ENCODE measurements at places on chromosomes 5 and 9.
A peak's percentile ranks its signal among the peaks of the same experiment; 100 is the strongest.

DNA sequence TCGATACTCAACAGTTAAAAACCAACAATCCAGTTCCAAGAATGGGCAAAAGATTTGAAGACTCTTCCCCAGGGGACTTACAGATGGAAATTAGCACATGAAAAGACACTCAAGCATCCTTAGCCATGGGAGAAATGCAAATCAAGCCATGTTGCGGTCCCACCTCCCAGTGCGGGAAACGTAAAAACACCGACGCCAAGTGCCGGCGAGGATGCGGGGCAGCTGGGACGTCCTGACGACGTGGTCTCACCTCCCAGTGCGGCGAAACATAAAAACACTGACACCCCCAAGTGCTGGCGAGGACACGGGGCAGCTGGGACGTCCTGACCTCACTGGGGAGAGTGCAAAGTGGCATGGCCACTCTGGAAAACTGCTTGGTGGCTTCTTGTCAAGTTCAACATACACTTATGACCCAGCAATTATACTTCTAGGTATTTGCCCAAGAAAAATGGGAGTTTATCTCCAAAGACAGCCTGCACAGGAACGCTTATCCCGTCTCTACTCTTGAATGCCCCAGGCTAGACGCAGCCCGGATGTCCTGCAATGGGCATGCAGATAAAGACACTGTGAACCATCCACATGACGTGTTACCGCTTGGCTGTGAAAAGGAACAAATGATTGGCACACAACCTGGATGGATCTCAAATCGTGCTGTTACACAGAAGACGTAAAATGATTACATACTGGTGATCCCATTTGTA lies 60.1 kb upstream of the UBAC1 start:
- DNase-seq: no peak

GRCh38 chr5:124920909-124921666 lies 174.6 kb upstream of the ZNF608 start:
- peak; percentile 78 for DNase-seq

DNA sequence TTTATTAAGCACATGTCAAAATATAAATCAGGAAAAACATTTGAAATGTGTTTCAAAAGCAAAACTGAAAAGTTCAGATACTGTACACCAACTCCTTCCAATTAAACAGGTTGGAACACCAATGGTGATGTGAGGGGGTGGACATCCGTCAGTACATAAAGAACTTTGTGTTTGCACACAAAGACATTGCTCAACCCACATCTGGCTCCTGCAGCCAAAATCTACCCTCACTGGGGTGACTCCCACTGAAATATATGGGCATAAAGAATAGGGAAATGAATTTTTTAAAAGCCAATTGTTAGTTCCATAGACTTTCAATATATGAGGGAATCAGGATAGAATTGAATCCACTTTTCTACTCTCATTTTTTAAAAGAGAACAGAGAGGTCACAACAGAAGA lies 63.9 kb downstream of the MEGF9 start:
- no peak for DNase-seq

- peak; percentile 46 for DNase-seq
These were observed 11.0 kb upstream of the ADAMTS2 start for GRCh38 chr5:179355976-179356974.

DNA sequence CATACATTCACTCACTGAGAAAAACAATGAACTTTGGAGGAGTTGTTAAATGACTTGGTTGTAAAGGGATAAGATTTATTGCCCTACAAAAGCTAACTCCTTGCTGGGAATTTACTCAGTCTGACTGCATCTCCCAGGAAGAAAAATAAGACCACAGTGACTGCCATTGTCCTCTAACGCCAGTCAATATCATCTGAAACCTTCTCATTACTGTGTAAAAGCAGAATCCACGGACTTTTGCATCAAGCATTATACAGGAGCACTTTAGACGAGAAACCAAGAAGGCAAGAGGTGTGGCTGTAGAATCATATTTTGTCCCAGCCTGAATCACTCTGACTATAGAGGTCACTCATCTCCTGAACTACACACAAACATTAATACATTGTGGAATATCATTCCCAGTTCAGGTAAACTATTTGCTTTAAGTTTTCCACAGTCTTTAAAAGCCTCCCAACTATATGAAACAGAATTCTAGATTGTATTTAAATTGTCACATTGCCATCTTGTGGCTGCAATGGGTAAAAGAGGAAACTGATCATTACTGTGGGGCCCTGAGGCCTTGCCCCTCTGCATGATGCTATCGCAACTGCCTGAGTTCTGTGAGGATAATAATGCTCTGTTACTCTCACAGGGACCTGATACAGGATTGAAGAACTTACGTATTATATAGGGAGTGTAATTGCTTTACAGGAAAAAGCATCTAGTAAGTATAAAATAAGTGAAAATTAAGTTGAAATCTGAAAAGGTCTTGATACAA lies 142.9 kb downstream of the SLCO4C1 start:
- peak; percentile 27 for DNase-seq

DNA sequence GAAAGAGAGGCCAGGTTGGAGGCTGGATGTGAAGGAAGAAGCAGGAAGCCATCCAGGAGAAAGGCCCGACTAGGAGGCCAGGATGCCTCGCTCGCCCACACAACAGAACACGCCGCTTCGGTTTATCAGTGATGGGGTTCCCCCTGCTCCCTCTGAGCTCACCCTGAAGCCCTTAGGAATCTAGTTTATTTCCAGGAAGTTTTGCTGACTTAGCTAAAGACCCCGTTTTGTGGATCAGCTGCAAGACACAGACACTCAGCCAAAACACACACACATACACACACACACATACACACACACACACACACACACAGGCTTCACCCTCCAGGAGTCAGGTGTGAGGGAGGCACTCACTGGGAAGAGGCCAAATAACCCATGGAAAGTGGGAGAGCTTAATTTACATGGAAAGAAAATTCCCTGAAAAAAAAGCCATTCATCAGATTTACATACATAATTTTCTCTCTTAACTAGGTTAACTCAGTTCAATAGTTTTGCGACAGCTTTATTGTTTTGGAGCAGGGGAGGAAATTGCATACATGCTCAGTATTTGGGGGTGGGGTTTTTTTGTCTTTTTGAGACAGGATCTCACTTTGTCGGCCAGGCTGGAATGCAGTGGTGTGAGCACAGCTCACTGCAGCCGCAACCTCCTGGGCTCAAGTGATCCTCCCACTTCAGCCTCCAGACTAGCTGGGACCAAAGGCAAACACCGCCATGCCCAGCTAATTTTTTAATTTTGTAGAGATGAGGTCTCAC lies 92.7 kb upstream of the HAND1 start:
- DNase-seq: no peak

DNA sequence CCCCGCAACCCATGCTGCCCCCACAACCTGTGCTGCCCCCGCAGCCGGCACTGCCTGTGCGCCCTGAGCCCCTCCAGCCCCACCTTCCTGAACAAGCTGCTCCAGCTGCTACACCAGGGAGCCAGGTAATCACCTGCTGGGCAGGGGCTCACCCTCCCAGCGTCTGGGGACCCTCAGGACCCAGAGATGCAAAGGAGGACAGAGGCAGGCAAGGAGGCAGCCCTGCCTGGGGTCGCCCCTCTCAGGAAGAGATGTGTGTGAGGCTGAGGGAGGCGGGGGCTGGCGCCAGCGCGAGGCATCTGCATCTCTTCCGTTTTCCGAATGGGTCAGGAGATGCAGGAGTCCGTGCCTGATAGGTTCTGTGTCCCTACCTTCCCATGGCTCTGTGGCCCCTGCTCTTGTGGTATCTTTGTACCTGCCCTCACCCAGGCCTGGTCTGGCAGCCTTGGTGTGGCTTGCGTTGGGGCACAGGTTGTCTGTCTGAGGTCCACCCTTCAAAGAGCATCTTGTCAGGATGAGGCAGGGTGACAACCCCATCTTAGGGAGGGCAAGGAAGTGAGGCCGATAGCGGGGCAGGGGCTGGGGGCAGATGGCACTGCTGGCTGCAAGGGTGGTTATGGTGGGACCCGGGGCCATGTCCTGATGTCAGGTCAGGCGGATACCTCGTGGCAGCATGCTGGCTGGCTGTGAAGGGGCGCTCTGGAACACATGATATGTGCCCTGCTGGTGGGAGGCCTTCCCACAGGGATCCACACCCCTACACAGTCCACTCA lies 75.7 kb downstream of the WNK2 start:
- no peak for DNase-seq

DNA sequence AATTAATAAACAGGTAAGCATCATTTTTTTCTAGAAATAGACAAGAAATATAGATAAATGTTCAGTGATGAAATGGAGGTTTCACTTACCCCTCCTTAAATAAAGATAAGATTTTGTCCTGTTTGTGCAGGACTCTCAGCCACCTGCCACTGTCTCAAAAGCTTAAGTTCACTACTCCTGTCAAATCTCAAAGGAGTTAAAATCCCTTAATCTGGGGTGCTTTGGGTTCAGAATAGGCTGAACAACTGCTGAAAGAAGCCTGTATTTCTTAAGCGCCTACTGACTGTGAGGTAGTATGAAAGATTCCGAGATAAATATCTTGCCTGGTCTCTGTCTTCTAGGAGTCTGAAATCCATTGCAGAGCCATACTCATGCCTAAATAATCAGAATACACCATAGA lies 3.7 kb upstream of the BRINP1 start:
- no peak for DNase-seq

DNA sequence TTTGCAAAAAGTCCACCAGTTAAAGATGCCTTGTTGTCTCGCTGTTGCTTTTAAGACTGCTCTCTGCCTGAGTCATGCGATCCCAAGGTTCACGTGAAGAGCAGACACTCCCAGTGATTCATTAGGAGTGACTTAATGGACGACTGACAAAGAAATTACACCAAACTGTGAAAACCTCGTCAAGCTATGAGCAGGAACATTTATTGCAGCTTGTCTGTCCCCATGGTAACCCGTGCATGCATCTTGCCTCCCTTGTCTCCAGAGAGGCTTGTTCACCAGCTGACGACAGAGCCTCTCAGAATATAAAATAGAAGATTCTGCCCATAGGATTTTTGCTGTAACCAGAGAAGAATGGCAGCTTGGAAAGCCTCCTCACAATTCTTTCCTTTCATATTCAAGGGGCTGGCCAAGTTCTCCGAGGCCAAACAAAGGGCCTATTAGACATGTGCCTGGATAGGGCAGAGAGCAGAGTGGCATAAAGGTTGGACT lies 352.7 kb downstream of the SPOCK1 start:
- no peak for DNase-seq

GRCh38 chr5:93364378-93364777 lies 216.6 kb downstream of the NR2F1-AS1 start:
- no peak for DNase-seq

DNA sequence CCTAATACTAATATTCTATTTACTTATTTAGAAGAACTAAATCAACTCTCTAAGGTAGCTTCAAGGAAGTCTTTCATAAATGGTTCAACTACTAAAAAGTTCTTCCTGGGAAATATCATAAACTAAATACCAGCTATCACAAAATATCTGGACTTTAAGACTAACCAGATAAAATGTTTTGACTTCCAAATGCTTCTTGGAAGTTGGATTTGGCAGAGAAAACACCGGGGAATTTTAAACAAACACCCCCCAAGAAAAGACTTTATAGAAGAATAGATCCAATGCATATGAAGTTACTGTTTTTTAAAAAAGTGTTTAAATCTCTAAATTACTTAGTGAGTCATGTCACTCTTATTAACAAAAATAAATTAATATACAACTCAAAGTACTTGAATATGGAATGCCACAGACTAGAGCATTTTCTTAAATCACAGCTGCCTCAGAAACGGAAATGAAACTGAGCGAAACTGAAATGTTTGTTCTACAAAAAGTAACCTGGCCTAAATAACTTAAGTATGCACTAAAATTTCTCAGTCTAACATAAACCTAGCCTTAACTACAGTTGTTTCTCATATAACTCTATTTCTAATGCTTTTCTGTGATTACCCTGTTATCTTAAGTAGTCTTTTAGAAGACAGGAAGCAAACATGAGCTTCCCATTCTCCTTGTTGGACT lies 6.8 kb downstream of the ABCA1 start:
- no peak for DNase-seq

GRCh38 chr5:151085517-151086041 lies 4.7 kb upstream of the TNIP1 start:
- DNase-seq: peak; percentile 95

DNA sequence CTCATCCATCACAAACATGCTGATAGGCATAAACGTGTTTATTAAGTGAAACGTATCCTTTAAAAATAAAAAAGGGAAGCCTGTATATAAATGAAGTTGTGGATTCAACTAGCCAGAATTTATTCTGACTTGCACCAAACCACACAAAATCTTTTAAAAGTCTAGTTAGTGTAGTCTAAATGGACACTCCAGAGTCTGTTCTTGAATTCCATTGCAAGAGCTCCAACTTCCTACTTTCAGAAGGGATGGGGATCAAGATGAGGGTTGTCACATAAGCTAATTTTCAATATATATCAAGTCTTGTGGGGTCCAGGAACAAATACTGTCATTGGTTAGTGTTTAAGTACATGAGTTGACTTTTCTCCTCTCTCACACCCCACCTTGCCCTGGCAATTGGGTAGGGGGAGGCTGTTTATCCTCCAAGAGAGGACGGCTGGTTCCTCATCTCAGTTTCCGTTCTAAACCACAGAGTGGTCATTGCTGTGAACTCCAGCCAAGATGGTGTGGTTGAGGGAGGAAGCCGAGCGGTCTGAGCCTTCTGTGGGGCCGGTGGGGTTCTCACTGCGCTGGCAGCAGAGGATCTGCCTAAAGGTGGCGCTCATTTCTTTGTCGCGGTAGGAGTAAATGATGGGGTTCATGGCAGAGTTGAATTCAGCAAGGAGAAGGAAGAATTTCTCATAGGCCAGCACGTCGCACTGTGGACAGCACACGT lies 163.2 kb downstream of the LPAR1 start:
- DNase-seq: peak; percentile 73

- DNase-seq: peak; percentile 25
These were observed 45.0 kb downstream of the COL23A1 start for GRCh38 chr5:178545176-178545575.

DNA sequence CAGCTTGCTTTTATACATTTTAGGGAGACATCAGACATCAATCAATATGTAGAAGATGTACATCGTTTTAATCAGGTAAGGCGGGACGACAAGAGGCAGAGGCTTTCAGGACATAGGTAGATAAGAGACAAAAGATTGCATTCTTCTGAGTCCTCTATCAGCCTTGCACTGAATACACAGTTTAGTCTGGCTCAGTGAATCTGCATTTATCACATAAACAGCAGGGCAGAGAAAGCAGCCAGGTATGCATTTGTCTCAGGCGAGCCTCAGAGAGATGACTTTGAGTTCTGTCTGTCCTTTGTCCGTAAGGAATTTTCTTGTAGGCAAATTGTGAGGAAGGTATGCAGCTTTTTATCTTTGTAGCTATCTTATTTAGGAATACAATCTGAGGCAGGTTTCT lies 202.8 kb upstream of the TAS2R1 start:
- DNase-seq: no peak

- DNase-seq: no peak
These were observed 88.3 kb downstream of the LHX2 start for GRCh38 chr9:124099860-124100259.

- DNase-seq: peak; percentile 88
These were observed 12.9 kb upstream of the F2RL1 start for GRCh38 chr5:76805821-76806505.

- no peak for DNase-seq
These were observed 492 bp upstream of the NEK6 start for GRCh38 chr9:124257070-124257843.

- peak; percentile 44 for DNase-seq
These were observed 99.6 kb upstream of the TAF11L2 start for GRCh38 chr5:17398431-17398830.

GRCh38 chr9:124489222-124489621 lies 18.0 kb downstream of the NR5A1 start:
- no peak for DNase-seq

- no peak for DNase-seq
These were observed 78.8 kb upstream of the NTRK2 start for GRCh38 chr9:84590706-84591105.

- DNase-seq: no peak
These were observed 261.3 kb upstream of the ANKH start for GRCh38 chr5:15132816-15133405.
